ENCODE measurements at places on chromosomes 2 and 18. TPM values are rescaled to one million over a fixed set of nuclear protein-coding genes. Genes with fewer than 3 reads are reported as not detected.

DNA sequence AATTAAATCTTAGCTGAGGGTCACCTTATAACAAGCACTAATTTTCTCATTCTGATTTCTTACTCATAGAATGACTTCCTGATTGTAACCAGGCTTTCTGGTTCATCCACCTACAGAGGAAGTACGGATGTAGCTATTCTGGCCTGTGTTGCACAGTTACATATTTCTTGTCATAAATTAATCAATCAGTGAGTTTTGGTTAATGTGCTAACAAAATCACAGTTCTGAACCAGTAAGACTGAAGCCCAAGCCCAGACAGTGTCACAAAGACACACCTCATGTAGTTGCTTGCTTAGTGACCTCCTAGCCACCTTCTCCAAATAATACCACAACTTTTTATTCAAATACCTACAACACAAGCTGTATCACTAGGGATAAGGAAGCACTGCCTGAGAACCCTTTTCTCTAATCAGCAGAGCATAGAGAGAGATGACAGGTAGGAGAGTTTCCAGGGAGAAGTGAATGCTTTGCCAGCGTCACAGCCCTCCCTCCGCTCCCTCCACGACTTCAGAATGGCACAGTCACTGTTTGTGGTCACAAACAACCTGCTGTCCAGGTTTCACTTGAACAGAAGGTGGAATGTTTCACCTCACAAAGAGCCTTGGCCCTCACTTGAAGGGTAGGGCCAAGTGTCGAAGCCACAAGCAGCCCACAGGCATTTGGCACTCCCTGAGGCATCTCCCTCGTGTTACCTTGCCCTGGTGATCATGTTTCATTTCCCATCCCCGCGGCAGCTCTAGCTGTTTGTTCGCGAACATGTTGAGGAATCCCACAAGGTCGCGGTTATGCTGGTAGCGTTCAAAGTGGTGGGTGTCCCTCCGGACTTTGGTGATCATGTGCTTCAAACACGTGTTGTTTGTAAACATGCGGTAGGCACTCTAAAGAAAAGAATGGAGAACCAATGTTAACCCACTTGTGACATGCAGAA, 120.8 kb upstream of the STK17B start:
- DNase-seq, result no peak

GRCh38 chr2:200791905-200792304, 19.8 kb upstream of the BZW1 start:
- DNase-seq, result no peak

The MAL gene
- 0.54 TPM for total RNA-seq

DNA sequence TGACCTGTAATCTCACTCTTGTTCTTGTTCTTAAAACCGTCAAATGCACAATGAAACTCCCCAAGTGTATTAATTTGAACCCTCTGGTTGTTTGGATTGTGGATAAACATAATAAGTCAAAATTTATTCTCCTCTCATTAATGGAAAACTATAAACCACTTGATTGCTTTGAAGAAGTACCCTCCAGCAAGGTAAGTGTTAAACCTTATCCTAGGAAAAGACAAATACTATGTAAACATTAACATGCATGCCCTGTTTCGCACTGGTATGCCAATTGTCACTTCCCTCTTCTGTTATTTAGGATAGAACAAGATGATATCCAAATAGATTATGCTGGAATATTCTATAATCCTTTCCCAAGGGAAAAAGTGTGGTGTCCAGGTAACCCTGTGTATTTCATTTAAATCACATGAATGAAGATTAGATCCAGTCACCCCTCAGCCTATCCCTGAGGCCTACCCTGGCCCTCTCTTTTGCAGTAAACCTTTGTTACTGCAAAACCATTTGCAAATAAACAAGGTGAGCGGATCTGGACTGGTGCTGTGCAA, 1.3 kb downstream of the ADI1 start:
- DNase-seq, result no peak

GRCh38 chr18:23710068-23710527, 20.8 kb downstream of the LAMA3 start:
- no peak for DNase-seq

DNA sequence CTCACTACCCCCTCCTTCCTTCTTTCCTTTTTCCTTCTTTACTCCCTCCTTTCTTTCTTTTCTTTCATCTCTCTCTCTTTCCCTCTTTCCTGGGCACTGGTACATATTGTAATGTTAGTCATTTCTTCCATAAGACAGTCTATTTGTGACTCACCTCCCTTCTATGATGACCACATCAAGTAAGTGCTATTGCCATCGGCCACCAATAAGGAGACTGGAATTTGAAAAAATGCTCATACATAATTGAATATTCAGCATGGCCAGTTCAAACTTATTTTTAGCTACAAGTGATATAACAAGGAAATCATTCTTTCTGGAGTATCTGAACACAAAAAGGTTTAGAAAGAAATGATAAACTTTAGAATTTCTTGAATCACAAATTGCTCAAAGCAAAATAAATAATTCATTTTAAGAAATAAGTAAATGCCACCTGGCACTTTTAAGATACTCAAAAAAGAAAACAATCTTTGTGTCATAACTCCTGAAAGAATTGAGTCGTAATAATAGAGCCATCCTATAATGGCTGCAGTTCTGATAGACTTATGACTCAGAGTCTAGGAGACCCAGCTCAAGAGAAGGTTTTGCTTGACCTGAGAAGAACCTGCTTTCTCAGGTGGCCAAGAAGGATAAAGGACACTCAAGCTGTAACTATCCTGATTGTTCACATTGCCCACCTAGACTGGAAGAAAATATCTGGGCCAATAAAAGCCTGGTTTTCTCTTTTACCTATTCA, 51.6 kb upstream of the CCBE1 start:
- no peak for DNase-seq

GRCh38 chr18:9696701-9697100, 11.4 kb upstream of the RAB31 start:
- no peak for DNase-seq

DNA sequence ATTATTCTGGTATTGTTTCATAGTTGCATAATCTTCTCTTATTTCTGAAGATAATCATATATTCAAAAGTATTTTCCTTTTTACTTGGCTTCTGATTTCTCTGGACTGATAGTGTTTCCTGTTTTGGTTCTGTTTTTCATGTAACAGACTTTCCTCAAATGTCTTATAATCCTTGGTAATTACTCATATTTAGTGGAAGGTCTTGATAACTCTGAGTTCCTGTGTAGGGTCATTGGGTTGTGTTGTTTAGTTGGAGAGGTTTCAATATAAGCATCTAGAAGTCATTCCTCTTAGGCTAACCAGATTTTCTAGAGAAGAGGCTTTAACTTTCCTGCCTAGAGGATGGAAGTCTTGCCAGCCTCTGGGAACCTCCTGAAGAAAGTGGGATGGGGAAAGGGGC, 23.8 kb downstream of the MFSD6 start:
- no peak for DNase-seq

DNA sequence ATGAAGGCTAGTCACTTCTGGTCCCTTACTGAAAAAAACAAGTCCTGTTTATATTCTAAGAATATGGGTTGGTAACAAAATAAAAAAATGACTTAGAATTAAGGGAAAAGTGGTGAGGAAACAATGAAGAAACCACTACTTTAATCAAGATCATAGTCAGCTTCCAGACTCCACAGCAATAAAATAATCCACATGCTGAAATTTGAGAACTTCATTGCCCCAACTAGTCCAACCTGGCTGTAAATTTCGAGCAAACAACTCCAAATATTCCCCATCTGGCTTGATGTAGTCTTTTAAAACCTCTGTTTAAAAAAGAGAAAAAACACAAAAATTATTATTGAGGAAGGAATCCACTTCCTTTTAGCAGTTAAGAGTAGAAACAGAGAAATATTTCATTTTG, 32.5 kb downstream of the METTL4 start:
- DNase-seq, result no peak

- no peak for DNase-seq
Observed at GRCh38 chr2:217614096-217614495, 388.7 kb downstream of the TNS1 start.

- no peak for DNase-seq
Observed at GRCh38 chr2:144052083-144052482, 467.8 kb downstream of the ZEB2 start.

The SETBP1 gene
- total RNA-seq, result 16.2 TPM

DNA sequence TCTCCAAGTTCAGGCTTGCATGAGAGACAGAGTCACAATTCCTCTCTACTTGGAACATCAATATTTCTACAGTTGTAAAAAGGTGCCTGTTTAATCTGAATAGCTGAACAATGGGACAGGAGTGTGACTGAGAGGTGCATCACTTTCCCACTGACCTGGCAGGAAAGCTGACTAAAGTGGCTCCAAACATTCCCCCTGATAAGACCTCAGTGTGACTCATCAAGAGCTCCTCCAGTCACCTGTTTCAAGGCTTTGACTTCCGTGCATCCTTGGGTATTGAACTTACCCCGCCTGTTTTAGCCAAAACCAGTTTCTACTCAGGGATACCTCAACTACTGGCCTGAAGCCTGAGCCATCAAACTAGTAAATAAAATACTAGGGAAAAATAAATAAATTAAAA, 453.9 kb upstream of the DDX18 start:
- DNase-seq, result no peak

The SLC30A3 gene
- under 0.01 TPM for total RNA-seq

The WDCP gene
- total RNA-seq, result 7.8 TPM

DNA sequence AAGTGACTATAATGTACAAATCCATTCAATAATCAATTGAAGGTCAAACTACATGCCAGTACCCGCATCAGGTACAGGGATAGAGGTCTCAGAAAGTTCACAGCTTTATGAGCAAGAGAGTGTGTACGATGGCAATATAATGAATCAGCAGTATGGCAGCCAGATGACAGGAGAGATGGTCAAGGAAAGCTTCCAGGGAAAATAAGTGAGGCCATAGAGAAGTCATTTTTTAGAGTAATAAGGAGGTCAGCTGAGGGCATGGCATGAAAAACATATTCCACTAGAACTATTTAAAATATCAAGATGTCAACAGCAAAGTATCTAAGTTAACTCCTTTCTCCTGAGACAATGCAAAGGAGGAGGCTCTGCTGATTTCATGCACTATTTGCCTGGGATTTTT, 108.0 kb downstream of the SLC8A1 start:
- DNase-seq, result no peak

GRCh38 chr2:64985447-64985846, 3.8 kb upstream of the SLC1A4 start:
- DNase-seq, result no peak

The TSPYL6 gene
- under 0.01 TPM for total RNA-seq

The CHRNG gene
- not detected for total RNA-seq
